Mesothelial cell of epicardium (in vitro differentiated cells): ENCODE measurements at places on chromosomes 7 and 10.

DNA sequence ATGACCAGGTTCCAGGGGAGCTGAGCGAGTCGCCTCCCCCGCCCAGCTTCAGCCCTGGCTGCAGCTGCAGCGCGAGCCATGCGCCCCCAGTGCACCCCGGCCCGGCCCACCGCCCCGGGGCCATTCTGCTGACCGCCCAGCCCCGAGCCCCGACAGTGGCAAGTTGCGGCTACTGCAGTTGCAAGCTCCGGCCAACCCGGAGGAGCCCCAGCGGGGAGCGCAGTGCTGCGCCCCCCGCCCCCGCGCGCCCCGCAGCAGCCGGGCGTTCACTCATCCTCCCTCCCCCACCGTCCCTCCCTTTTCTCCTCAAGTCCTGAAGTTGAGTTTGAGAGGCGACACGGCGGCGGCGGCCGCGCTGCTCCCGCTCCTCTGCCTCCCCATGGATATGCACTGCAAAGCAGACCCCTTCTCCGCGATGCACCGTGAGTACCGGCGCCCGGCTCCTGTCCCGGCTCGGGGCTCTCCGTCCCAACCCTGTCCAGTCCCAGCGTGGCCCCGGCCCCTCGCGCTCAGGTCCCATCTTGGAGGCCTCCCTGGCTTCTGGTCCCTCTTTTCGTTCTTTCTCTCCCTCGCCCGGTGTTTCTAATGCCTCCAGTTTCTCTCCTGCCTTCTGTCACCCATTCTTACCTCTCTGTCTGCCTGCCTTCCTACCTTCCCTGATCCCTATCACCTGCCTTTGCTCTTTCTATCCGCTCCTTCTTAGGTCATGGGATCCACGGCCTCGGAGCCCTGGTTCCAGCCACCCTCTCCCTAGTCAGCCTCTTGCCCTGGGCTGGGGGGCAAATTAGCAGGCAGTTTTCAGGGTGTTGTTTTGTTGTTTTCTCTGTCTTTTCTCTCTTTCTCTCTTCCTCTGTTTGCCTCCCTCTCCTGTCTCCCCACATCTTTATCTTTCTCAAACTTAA lies 751 bp downstream of the PAX2 start:
- DNase-seq: no peak

DNA sequence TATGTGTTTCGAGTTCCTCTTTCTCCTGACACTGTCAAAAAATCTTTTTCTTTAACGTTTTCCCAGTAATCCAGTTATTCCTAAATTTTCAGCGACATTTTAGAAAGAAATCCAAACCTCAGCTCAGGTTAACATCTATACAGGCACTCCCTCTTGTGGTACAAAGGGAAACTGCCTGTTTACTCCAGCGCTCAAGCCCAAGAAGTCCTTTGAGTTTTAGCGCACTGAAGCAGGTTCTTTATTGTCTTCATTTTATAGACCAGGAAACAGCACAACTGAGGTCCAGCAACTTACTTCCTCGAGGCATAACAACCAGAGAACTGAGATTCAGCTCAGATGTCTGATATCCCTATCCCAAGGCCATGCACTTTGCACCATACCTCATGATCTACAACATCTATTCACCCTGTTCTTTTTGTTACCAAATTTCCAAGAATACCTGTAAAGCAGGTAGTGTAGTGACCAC lies 287.2 kb upstream of the MKLN1 start:
- peak; percentile 51 for DNase-seq

- no peak for DNase-seq
Observed at GRCh38 chr7:130703851-130704250, 17.5 kb upstream of the TSGA13 start.

DNA sequence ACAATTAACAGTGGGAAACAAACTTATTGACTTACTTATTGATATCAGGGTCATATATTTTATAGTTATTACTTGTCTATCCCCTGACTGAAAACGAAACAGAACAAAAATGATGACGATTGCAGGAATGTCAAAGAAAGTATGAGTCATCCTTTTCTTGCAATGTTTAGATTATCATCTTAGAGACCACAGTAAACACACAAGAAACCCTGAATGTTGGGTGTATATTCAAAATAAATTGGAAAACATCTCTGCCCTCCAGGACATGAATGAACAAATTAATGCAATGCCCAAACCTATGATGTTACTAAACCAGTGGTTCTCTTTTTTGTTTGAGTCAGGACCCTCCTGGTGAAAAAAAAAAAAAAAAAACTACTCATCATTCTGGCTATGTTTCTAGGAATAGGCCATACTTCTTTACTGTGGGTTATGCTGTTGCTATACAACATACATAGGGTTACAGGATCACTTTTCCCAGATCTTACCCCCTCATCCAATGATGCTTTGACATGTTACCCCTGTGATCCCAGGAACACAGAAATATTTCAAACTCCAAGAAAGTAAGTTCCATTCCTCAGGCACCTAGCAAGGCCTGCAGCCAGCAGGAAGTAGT lies 623.4 kb upstream of the IGFBP3 start:
- no peak for DNase-seq

DNA sequence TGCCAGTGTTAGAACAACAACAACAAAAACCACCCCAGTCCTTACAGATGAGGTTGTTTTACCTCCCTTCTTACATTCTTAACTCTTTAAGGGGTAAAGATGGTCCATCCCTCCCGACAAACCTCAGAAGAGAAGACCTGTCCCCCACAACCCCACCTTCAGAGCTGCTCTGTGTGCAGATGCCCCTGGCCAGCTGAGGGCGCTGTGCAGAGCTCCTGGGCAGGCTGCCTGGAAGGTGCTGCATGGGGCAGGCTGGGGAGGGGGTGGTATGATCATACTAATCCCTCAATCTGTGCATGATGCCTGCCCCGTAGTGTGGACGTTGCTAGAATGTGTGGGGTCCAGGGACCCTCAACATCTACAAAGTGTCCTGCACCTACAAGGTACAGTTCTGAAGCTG lies 387.1 kb downstream of the INHBA start:
- DNase-seq: no peak

- peak; percentile 71 for DNase-seq
Observed at GRCh38 chr10:72784551-72785351, 92.8 kb downstream of the MCU start.

- no peak for DNase-seq
Observed at GRCh38 chr10:69382382-69383117, 34.2 kb downstream of the TACR2 start.

- no peak for DNase-seq
Observed at GRCh38 chr10:91153508-91153907, 67.0 kb upstream of the PCGF5 start.

GRCh38 chr7:17608114-17608833 lies 309.8 kb downstream of the AHR start:
- no peak for DNase-seq

GRCh38 chr7:75771224-75771623 lies 787 bp downstream of the CCL26 start:
- DNase-seq: no peak

DNA sequence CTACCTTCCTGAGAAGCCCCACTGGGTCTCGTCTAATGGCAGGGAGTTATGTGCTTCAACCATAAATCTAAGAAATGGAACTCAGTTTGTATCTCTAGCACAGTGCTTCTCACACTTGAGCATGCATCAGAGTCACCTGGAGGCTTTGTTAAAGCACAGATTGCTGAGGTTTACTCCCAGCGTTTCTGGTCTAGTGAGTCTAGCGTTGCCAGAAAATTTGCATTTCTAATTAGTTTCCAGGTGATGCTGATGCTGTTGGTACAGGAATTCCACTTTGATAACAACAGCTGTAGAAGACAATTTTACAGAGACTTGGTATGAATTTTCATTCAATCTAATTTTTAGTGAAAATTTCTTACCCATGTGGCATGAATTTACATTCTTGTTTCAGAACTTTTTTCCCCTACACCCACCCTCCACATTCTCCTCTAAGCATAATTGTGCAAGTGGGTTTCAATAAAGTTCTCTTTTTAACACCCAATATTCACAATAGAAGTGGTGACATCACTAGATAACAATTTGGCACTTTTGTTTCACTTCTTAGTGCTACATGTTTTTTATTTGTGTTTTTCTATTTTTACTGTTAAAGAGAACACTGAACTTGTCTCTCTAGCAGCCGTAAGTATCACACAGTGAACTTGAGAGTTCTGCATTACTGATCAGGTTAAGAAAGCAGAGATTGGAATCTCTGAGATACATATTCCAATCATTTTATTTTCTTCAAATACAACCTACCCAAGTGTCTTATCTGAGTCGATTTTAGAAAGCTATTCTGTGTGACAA lies 48.4 kb upstream of the BET1 start:
- no peak for DNase-seq

DNA sequence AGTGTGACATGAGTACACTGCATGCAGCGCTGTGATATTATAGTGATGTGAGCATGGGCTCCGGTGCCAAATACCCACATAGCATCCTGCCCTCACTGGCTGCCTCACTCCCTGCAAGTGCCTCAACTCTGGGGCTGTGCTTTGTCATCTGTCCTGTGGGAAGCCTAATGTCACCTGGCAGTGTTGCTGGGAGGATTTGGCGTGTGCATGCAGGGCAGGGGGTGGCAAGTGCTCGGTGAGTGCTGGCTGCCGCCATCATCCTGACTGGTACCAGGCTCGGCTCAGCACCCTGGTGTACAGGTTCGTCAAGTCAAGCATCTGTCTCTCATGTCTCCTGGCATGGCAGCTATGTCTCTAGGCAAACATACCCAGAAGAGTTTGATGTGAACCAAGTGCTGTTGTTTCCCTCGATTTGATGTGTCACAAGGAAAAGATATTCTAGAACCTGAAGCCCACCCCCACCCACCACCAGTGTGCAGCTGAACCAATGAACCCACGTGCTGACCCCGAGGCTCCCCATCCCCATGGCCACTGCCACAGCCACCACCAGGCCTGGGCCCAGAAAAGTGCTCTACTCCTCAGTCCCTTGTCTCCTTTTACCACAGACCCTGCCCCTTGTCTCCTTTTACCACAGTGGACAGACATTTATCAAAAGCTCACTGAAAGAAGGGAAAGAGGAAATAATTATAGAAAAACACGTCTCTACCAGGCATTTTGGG lies 135.8 kb downstream of the MAPK8 start:
- DNase-seq: no peak

GRCh38 chr10:126903656-126904360 lies 1.4 kb upstream of the DOCK1 start:
- no peak for DNase-seq

DNA sequence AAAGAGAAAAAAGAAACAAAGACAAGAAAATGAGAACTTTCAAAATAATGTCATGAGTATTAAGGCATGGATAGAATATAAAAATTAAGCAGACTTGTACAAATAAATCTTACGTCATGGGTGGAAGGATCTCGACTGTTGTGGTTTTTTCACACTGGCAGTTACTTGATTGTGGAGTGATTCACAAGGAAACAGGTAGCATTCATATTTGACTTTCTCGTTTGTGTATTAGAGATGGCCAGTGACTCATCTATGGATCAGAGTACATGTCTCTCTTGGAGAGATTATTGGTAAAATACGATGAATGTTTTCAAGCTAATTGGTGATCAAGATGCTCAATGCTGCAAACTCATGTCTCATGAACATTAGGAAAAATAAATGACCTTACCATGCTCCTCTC lies 564.3 kb downstream of the GATA3 start:
- DNase-seq: no peak

GRCh38 chr10:17379151-17379690 lies 75.2 kb downstream of the ST8SIA6 start:
- no peak for DNase-seq

DNA sequence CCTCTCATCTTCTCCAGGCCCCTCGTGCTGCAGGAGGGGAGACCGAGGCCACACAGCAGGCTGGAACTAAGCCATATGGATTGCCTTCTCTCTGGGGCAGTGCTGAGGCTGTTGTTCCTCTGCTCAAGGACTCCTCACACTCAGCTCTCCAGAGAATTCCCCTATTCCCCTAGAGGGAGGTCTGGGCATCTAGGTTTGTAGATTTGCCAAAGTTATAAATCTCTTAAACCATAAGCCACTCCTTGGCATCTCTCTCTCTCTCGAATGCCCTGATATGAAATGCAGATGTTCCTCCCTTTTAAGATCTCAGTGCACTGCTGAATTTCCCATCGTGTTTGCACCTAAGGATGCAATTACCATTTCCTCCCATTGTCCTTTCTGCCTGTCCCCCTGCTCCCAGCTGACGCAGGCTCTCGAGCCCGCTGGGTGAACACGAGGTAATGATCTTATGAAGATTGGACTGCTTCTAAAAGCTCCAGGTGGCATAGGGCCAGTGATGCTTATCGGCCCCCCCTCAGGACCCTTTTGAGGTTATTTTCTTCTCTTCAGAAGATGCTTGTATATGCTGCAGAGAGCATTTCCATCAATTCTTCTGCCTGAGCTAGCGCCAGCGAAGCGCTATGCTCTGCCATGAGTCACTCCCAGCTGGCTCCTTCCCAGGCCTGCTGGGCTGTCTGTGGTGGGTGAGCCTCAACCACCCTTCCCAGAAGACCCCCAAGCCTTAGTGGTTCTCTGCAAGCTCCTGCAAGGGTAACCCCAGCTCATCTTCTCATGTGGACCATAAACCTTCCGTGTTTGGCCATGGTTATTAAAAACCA lies 41.6 kb upstream of the AQP1 start:
- no peak for DNase-seq

- DNase-seq: no peak
Observed at GRCh38 chr10:112989826-112990225, 39.8 kb downstream of the TCF7L2 start.

DNA sequence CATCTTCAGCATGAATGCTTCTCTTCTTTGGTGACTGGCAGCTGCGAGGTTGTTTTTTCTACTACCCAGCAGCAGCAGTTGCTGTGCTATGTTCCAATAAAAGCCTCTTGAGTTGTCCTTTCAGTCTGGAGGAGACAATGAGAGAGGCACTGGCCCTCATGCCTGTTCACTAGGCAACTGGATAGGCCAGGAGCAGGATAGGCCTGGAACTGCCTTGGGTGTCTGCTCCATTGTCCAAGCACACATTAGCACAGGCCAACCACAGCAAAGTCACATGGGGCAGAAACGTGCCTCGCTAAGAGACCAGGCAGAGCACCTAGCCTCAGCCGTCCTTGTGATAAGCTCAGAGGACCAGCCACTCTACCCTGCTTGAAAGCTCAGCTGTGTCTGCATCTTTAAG lies 76.9 kb upstream of the PDCD4 start:
- DNase-seq: no peak
